Skin of body (tissue), 3 donors: ENCODE measurements at places on chromosomes 1 and 21. TPM values are rescaled to one million over a fixed set of nuclear protein-coding genes. Genes with fewer than 3 reads are reported as not detected.

SAMD13 gene
- total RNA-seq, result 1.7 TPM

TEX38 gene
- not detected for total RNA-seq

NMNAT2 gene
- 0.79 TPM for total RNA-seq

ZFP69B gene
- 3.5 TPM for total RNA-seq

TLCD4 gene
- total RNA-seq, result 9.0 TPM

TMPRSS3 gene
- total RNA-seq, result 0.30 TPM

F13B gene
- total RNA-seq, result not detected

MX2 gene
- 4.5 TPM for total RNA-seq

ATP6V1G3 gene
- not detected for total RNA-seq

FAM163A gene
- total RNA-seq, result 0.10 TPM

TAS1R1 gene
- total RNA-seq, result 0.59 TPM

TFF2 gene
- not detected for total RNA-seq

FMO1 gene
- 11.9 TPM for total RNA-seq

FAM72C gene
- 0.59 TPM for total RNA-seq

- DNase-seq, result no peak
Observed at GRCh38 chr1:39360731-39361130, 130.7 kb upstream of the BMP8A start.

DNA sequence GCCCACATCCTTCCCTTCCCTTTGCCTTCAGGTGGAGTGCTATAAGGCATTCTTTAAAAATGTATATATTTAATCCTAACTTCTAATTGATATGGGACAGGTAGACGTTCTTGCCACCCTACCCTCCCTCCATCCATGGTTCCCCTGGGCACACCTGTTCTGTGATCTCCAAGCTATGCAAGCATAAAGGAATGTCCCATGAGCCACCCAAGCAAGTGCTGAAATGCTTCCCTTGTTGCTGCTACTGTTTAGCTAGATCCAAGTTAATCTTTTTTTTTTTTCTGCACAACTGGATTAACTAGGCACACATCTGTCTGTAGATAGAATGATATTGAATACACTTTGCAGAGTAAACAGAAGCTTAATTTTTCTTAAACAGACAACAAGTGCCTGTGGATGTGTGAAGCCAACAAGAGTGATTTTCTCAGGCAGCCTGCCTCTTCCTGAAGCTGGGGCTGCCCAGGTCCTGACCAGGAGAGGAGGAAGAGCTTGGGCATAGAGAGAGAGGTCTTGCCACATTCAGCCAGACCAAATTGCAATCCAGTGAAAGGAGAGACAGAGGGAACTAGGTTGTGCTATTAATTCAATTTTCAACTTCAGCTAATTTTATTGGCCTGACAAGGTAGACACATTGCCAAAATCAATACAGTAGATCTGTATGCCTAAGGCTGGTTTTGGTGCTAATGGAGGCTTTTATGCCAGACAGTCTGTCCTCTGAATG, 28.2 kb upstream of the ATP1B1 start:
- DNase-seq, result no peak

GRCh38 chr1:91900562-91900961, 14.6 kb upstream of the TGFBR3 start:
- no peak for DNase-seq

GRCh38 chr1:3226701-3227350, 157.8 kb downstream of the PRDM16 start:
- DNase-seq, result peak; percentile 10

GRCh38 chr1:79373481-79374125, 367.1 kb upstream of the ADGRL4 start:
- no peak for DNase-seq

DNA sequence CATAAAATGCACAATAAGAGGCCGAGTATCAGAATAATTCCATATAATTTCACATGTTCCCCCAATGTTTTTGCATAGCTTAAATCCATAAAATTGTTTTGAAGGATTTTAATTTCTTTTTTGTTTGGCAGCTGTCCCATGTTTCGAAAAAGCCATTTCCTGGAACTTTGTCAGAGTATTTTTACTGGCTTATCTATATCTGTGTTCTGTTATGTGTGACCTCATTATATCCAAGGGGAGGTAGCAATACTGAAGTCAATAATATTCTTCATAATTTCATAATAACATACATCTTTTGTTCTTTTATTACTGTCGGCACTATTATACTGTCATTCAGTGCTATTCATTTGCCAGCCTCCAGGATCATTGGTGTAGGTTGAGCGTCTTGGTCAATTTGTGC, 9.4 kb upstream of the BACH1 start:
- no peak for DNase-seq

- DNase-seq, result peak; percentile 63
Observed at GRCh38 chr1:109776911-109777310, 13.2 kb upstream of the EPS8L3 start.

DNA sequence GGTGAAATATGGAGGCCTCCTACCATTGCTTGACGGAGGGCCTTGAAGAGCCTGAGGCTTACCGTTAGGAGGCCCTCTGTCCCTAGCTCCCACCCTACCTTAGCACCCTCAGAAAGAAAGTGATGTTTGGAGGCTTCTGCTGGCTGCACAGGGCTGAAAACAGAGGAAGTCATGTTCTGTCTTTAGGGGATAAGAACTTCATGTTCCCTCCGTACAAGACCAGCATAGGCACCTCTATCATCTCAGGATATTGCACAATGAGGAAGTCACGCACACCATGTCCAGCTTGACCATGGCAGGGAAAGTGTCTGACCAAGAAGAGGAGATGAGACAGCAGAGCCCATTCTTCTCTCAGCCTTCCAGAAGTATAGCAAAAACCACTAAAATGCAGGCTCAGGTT, 13.8 kb downstream of the ADORA3 start:
- no peak for DNase-seq

DNA sequence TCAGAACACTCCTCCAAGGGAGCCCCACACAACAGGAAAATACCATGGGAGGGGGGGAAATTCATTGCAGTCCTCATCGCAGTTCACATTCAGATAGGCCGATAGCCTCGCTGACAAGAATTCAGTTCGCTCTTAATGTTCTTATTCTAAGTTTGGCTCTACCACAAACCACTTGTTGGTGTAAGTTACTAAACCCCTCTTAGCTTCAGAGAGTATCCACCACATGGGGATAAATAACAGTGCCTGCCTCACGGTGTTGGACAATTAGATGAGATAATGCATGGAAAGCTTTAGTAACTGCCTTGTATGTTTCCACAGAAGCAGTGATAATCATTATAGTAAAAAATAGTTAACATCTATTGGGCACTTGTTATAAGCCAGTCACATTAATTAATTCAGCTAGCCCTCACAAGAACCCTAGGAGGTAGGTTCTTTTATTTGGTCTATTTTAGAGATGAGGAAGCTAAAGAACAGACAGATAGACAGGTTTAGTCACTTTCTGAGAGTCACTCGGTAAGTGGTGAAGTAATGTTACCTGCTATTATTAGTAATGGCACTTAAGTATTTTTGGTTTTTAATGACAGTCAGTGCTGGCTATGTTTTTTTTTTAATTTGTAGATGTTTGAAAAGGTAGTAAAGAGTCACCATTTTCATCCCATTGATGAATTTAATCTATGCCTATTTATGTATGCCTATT, 10.1 kb downstream of the VAV3 start:
- DNase-seq, result no peak

- DNase-seq, result no peak
Observed at GRCh38 chr1:18240906-18241305, 133.3 kb downstream of the IGSF21 start.

- peak; percentile 44 for DNase-seq
Observed at GRCh38 chr1:214451596-214451995, 99.8 kb downstream of the PTPN14 start.

DNA sequence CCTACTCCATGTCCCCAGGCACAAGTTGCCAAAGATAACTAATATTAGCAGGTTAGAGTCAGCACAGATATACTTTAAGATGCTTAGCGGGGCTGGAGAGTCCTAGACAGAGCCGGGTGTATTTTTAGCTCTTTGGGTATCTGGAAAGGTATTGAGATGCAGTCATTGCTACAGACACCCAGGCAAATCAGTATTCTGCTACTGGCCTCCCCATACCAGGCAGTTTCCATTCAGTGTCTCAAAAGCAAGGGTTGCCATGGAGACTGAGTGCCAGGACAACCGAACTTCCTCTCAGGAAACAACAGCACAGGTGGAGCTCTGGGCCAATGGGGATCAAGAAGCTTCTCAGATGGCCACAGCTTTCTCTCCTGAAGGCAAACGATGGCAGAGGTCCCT, 45.3 kb downstream of the KCNC4 start:
- no peak for DNase-seq

GRCh38 chr21:42314616-42315295, 453 bp downstream of the TFF3 start:
- no peak for DNase-seq

DNA sequence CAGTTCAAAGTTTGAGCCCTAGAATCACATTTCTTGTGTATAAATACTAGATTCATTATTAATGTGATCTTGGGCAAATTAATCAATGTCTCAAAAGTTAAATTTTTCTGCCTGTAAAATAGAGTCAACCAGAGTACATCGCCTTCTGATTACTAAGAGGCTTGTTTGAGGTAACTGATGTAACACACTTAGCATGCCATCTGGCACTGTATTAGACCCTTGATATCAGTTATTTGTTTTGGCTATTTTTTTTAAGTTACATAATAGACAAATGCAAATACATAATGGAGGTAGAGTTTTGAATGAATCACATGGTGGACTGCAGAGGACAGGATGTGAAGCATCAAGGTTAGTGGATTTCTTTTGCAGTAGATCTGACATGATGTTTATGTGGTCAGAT, 298.4 kb downstream of the ADGRL2 start:
- no peak for DNase-seq

GRCh38 chr1:176696109-176696508, 233.1 kb downstream of the PAPPA2 start:
- no peak for DNase-seq

DNA sequence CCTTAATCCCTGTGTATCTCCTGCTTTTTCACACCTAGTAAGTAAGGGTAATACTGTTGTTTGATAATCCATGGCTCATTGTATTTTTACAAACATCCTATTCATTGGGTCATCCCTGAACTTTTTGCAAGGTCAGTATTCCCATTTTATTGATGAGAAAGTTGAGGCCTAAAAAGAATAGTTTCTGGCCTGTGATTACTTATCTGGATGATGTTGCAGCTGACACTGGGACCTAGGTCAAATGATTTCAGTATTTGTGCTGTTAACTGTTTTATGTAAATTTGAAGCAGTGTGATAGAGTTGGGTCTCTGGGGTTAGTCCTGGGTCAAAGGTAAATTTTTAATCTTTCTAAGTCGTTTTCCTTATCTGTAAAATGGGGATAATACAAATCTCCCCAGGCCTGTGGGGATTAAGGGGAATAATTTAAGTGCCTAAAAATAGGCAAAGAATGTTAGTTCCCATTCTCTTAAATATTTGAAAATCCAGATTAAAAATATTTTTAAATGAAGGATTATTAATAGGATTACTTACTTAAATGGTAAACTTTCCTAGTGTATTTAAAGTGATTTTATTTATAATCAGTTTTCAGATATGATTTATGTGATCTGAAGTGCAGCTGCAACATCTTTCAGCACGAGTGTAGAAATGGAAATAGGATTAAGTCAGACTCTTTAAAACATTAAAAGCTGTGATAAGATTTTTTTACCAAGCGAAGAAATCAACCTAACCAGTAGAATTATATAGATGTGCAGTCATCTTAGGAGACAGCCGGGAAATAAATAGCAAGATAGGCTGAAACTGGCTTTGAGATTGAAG, 4.3 kb downstream of the PPP2R5A start:
- no peak for DNase-seq

- DNase-seq, result peak; percentile 0
Observed at GRCh38 chr1:7847599-7847998, 5.3 kb downstream of the UTS2 start.

DNA sequence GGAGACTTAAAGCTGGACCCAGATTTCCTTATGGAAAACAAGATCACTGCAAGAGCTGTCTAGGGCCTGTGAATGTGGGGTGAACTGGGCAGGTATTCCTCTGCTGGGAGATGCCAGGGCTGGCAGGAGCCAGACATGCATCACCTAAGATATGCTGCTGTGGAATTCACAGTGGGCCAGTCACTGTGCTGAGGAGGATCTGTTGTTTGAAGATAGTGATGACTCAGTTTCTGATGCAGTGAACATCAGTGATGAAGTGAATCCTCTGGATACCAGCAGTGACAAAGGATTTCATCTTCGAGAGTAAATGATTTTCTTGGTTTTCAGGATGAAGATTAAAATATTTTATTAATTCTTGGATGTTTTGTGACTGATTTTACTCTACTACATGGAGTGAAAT, 29.9 kb upstream of the CAMSAP2 start:
- no peak for DNase-seq

- DNase-seq, result no peak
Observed at GRCh38 chr1:42784946-42785693, at the start of gene TMEM269. Gene TMEM269 (plus strand): TSS chr1:42784991. CDS start chr1:42789894, 4,903 bp downstream.

DNA sequence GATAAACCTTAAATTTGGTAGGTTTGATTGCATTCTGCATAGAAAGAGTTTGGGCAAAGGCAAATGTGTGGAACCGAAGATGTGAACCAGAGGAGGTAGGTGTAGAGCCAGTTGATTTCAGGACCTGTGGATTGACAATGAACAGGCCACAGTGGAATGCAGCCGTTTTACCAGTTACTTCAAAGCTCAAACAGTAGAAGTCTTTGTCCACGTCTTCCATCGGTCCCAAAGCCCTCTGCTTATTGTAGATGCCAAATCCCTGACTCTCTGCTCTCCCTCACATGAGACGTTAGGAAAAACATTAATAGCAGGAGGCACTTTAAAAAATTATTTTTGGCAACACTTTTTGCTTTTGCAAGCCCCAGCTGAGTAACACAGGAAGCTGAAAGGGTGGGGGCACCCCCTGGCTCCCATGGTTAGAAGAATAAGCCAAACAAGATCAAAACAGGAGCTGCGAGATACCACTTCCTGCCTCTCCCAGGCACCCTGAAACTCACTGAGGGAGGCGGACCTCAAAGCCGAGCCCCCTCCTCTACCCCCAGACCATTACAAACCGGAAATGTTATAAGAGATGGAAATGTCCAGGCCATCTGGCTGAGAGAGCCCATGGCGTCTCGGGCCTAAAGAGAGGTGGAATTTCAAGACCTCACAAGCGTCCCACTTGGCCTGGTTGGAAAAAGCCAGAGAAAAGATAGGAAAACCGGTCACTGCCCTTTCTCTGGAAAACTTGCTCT, 13.5 kb downstream of the TRAF3IP3 start:
- DNase-seq, result peak; percentile 21

DNA sequence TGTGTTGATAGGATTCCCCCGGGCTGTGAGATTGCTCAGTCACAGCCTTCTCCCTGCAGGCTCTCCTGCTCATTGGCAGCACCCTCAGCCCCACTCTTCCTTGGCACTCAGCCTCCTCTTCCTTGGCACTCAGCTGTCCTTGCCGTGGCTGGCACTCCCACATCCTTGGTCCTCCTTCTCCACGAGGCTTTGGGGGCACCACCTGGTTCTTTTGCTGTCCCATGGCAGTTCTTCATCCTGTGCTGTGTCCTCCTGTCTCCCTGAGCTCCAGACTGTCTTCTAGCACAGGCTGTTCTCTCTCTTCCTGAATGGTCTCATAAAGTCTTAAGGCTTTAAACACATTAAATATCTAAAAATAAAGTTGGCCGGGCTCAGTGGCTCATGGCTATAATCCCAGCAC, 27.0 kb downstream of the PKNOX1 start:
- no peak for DNase-seq

- DNase-seq, result peak; percentile 54
Observed at GRCh38 chr1:54547601-54548388, at the start of gene ACOT11. Gene ACOT11 (plus strand): TSS chr1:54548228. CDS start chr1:54548310, 82 bp downstream.

GRCh38 chr1:107252271-107252670, 111.4 kb downstream of the NTNG1 start:
- no peak for DNase-seq

- peak; percentile 10 for DNase-seq
Observed at GRCh38 chr1:196550731-196551130, 57.5 kb downstream of the KCNT2 start.

GRCh38 chr1:165928075-165928731, 100.8 kb downstream of the UCK2 start:
- peak; percentile 38 for DNase-seq

GRCh38 chr1:167294528-167294927, 73.8 kb downstream of the POU2F1 start:
- no peak for DNase-seq
